ENCODE measurements at places on chromosomes 4 and X. TPM values are rescaled to one million over a fixed set of nuclear protein-coding genes. Genes with fewer than 3 reads are reported as not detected.

GRCh38 chr4:78613522-78614321 lies 62.2 kb downstream of the ANXA3 start:
- no peak for DNase-seq

GRCh38 chr4:48307528-48307927 lies 33.8 kb upstream of the SLAIN2 start:
- DNase-seq, result no peak

CYSLTR1 gene
- total RNA-seq, result not detected

DNA sequence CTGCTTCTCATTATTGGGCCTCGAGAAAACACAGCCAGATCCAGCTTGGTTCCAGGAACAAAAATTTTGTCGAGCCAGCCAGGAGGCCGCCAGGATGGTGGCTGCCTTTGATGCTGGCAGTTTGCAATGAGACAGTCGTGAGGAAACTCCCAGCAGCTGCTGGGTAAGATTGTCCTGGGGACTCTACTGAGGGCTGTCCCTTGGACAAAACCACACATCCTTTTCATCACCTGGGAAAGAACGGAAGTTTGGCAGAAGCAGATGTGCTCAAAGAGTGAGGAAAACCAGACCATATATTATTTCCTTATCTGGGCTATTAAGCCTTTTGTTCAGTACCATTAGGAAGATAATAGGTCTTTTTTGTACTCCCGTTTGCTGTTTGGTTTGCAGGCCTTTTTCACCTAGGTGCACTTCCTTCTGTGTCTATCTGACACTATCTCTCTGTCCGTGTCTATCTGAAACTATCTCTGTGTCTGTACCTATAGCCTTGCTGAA lies 13.4 kb upstream of the PAPSS1 start:
- no peak for DNase-seq

AVPR2 gene
- total RNA-seq, result 4.7 TPM

SCML2 gene
- total RNA-seq, result 1.9 TPM

GABRE gene
- total RNA-seq, result 8.4 TPM

CLDN34 gene
- not detected for total RNA-seq

DNA sequence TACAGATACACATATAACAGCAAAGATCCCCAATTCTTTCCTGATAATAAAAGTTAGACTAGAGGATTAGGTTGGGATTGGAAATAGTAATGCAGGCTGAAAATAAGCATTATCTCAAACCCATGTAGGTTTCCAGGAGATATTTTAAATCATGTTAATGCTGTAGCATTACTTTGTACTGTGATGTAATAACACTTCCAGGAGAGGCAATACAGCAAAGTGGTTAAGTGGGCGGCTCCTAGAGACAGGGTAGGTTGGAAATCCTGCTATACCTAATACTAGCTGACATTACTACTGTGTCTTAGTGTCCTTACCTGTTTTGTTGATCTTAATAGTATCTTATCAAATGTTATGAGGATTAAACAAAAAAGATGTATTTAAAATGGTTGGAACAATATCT lies 9.6 kb downstream of the PAICS start:
- DNase-seq, result no peak

DNA sequence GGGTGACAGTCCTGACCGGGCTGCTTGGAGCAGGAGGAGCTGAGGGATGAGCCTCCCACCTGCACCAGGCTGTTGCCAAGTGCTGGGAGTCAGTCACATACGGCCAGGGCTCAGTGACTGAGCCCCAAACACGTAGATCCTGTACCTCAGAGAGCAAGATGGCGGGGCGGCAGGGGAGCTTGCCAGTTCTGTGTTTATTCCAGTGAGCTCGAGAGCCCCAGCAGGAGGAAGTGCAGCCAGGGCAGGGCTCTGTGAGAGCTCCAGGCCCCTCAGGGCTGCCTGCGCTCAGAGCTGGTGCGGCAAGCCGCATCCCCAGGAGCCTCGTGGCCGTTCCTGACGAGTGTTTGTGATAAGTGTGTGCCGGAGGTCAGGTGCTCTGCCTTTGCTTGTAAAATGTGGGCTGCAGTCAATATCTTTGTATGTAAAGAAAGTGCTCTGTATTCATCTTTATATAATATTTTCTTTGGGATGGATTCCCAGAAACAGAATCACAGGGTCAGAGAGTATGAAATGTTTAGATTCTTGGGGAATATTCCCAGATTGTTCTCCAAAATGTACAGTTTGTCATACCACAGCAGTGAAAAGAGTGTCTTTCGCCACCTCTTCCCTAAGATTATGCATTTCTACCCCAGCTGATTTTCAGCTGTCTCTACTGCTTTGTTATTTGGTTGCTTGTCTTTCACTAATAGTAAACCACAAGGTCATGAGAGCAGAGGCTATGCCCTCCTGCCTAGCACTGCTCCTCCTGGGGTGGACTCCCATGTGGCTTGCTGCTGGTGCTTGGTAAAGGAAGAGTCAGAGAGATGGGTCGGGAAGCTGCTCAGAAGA lies 50.3 kb downstream of the NELFA start:
- no peak for DNase-seq

DNA sequence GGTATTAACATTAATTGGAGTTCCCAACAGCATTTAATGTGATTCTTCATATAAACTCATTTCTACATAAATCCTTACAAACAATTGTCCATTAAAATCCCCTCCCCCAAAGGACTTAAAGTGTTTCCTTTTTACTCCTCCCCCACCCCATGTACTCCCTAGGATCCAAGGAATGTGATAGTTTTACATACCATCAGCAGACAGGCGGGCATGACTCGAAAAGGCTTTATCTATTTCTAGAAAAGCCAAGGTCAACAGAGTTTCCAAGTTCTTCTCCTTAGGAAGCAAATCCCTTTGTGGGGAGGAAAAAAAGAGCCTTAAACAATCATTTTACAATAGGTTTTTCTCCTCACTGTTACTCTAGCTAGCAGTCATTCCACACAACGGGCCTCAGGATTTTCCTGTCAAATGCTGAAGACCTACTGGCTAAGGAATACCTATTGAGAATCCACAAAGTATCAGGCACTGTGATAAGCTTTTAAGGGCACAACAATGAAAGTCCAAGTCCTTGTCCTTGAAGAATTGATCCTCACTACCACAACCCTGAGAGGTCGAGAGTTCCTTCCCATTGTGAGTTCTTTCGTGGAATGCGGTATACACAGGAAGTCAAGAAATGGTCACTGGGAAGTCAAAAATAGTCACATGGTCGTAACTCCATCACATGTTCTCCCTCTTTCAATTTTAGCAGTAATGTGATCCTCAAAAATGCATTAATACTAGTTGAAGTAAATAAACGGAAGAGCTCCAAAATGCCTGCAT lies 7.2 kb downstream of the PPM1K start:
- DNase-seq, result no peak

GRCh38 chrX:144798972-144799371 lies 448.3 kb upstream of the SPANXN1 start:
- no peak for DNase-seq
